ENCODE measurements at places on chromosomes 16 and 17.

GRCh38 chr17:74687886-74688285, 24.8 kb downstream of the CD300LF start:
- DNase-seq, result no peak

GRCh38 chr16:57882792-57883191, 80.5 kb upstream of the KIFC3 start:
- DNase-seq, result no peak

DNA sequence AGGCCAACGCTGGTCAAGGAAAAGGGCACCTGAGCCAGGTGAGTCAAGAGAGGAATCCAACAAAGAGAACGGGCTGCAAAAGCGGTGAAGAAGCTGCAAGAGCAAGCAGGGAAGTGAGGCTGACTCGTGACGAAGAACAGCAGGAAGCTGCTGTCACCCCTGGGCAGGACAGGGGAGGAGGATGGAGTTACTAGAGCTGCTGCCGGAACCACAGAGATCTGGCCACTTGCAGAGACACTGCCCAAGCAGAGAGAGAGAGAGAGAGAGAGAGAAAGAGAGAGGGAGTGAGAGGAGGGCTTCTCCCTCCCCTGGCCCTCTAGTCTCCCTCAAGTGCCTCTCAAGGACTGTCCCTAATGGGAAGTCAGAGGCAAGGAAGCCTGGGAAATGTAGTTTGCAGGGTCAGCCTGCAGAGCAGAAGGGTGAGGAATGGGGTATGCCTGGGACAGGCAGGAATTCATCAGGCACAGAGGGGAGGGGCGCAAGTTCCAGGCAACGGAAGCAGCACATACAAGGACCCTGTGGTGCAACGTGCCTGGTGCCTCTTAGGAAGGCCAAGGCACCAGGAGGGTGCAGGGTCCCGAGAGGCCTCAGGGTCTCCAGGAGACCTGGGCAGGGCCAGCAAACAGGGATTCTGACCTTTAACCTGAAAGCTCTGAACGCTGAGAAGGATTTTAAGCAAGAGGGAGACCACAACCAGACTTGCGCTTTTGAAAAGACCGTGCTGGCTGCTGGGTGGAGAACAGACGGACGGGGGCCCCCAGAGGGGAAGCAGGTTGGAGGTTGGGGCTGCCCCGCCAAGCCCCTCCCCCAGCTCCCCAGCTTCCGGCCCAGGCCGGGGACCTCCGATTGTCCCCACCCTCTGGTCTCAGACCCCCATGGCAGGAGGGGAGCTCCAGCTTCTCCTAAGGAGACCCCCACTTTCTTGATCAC, 45.8 kb upstream of the CIBAR2 start:
- no peak for DNase-seq

DNA sequence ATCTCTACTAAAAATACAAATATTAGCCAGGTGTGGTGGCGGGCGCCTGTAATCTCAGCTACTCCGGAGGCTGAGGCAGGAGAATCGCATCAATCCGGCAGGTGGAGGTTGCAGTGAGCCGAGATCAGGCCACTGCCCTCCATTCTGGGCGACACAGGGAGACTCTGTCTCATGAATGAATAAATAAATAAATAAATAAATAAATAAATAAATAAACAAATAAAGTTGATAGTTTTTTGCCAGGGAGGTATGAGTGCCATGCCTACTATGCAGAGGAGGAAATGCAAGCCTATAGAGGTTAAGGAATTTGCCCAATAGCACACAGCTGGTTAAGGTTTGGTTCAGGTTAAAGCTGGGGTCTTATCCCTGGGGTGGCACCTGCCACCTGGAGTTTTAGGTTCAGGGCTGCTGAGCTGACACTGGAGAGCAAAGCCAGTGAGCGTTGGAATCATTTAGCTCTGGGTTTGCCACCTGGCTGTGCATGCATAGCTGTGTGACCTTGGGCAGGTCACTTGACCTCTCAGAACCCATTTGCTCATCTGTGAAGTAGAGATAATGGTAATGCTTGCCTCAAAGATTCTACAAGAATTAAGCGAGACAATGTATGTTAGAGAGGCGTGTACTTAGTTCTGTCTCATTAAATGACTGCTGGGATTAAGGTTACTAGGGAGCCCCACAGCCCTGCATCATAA, 1.2 kb downstream of the OTOA start:
- DNase-seq, result no peak
